ENCODE measurements at places on chromosomes 2 and 18. TPM values are rescaled to one million over a fixed set of nuclear protein-coding genes. Genes with fewer than 3 reads are reported as not detected.

DNA sequence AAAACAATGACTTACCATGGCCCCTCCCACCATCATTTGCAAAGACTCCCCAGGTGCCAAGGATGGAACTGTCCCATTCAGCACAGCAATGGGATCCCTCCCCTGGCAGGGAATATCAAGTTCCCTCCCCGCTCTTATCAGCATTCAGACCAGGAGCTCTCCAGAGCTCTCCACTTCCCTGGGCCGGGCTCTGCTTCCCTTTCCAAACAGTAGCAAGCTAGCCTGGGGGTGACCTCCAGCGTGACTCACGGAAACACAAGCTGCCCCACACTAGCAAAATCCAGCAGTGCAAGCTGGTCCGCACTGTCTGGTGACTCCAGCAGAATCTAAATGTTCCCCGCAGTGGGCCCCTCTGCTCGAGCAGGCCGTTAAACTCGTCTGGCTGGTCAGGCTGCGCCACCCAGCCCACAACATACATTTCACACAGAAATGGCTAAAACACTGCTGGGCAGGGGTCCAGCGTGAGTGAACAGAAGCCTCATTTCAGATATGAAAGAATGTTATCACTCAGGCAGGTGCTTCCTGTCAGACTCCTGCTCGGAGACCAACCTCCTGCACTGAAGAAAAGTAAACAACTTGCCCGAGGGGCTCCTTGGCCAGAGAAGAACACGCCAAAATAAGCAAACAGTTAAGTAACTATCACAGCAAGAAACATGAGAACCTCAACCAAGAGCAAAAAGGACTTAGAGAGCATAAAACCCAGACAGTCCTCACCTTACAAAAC lies 33.9 kb downstream of the STAT1 start:
- H3K27me3 ChIP-seq = no peaks in the 10 kb centered on the region
- peak; percentile 58 for DNase-seq
- no peak overlapping the region for H3K4me3 ChIP-seq
- H3K27ac ChIP-seq = peak overlapping the region; percentile 76
- no peaks in the 10 kb centered on the region for H3K4me1 ChIP-seq

DNA sequence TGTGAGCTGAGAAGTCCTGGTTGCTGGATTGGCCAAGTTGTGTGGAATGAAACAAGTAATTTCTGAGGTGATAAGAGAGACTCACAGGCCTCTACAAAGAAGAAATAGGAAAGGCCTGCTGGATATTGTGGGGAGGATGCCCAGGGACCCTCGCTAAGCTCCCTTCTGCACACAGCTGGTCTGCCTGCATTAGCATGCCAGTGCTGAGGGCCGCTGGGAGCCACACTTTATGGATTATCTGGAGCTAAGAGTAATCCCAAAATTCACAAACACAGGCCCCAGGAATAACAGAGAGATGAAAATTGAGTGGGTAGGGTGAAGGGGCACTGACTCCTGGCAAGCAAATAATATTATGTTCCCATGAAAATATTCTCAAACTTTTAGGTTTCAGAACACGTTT lies 114.9 kb upstream of the SIX3 start:
- no peak for DNase-seq
- H3K4me3 ChIP-seq = no peak overlapping the region
- no peaks in the 10 kb centered on the region for H3K36me3 ChIP-seq
- H3K27ac ChIP-seq = no peak overlapping the region
- no peaks in the 10 kb centered on the region for H3K4me1 ChIP-seq

DNA sequence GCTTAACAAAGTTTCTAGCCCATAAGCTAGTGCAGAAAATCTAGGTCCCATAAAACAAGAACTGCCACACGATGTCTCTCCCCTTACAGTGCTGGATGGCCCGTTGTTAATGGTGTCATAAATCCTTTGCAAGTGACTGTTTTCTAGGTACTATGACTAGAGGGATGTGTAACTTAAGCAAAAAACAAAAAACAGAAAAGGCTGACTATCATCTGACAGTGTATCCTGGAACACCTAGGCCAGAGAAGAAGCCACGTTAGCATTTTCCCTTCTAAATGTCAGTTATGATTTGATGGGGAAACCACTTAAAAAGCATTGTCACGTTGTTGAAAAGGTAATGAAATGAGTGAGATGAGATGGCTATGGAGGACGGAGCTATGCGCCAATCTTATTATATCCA lies 2.4 kb downstream of the CASP8 start:
- no peaks in the 10 kb centered on the region for H3K27me3 ChIP-seq
- no peaks in the 10 kb centered on the region for H3K4me1 ChIP-seq
- H3K36me3 ChIP-seq = no peaks in the 10 kb centered on the region

DNA sequence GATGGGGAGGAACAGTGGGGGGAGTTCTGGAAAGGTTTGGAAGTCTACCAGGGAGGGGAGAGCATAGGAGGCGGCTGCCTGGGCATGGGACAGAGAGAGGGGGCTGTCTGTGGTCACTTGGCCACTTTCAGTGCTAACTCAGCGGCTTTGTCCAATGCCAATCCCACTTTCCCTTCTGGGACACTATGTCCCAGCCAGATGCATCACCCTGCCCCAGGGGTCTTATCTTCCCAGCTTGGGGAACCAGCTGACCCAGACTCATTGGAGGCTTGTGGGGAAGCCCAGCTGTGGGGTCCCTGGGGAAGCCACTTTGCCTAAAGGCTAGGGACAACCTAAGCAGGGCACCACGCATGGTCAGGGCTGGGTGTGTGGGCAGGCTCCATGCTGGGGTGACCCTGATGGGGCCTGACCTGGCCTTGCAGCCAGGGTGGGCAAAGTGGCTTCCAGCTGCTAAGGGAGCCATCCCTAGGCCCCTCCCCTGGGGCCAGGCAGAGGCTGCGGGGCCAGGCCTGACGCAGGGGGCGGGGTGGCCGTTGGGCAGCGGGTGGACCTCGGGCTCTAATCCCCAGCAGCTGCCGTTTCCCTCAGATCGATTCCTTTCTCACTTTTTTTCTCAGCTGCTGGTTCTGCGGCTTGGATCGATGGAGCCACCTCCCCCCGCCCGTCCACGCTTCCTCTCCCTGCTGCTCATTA lies 1.6 kb upstream of the ASIC4 start:
- H3K27me3 ChIP-seq = peaks cover 25% of the 10 kb centered on the region
- no peaks in the 10 kb centered on the region for H3K36me3 ChIP-seq
- no peak for DNase-seq
- H3K27ac ChIP-seq = no peak overlapping the region
- no peaks in the 10 kb centered on the region for H3K4me1 ChIP-seq

DNA sequence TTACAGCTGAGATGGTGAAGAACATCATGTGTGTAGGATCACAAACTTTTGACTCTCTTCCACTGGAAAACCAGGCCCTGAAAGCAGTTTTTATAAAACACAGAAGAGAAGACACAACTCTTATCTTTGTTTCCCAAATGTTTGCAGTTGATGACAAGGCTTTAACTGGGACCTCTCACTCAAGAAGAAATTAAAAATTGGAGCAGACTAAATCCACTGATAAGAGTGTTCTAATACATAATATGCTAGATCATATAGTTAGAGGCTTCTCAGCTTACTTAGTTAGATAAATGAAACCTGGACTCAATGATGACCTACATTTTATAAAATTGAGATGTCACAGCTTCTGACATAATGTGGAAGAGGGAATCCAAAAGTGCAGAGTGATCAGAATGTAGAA lies 158.3 kb upstream of the WDSUB1 start:
- H3K27ac ChIP-seq = no peak overlapping the region
- no peak overlapping the region for H3K4me3 ChIP-seq
- no peaks in the 10 kb centered on the region for H3K4me1 ChIP-seq
- H3K36me3 ChIP-seq = peaks cover 4% of the 10 kb centered on the region
- no peak for DNase-seq
- H3K27me3 ChIP-seq = no peaks in the 10 kb centered on the region

DNA sequence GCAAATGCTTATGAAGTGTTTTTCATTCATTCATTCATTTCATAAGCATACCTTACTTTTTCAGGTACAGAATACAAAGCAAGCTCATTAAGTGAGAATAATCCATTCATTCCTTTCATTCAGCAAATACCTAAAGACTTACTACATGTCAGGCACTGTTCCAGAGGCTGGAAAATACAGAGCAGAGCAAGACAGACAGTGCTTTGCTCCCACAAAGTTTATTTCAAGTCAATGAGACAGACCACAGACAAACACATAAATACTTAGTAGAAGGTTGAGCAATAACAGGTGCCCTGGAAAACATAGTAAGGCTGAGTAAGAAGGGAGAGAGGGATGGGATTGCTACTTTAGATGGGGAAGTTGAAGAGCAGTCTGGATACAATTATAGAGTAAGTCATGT lies 309.8 kb downstream of the C1D start:
- no peaks in the 10 kb centered on the region for H3K27me3 ChIP-seq
- H3K4me3 ChIP-seq = no peak overlapping the region
- no peaks in the 10 kb centered on the region for H3K4me1 ChIP-seq
- no peaks in the 10 kb centered on the region for H3K36me3 ChIP-seq
- H3K27ac ChIP-seq = no peak overlapping the region

The GKN2 gene
- not detected for total RNA-seq

The CYP26B1 gene
- 3.8 TPM for total RNA-seq
